Stimulated activated CD4-positive, alpha-beta T cell treated with anti-CD3 and anti-CD28 coated beads, Interleukin-15, amount 100 ng/mL, for 48 hours (primary cell): ENCODE measurements at places on chromosomes 12 and 14.

- DNase-seq: no peak
Observed at GRCh38 chr12:122022393-122023338, 982 bp downstream of the BCL7A start.

- DNase-seq: no peak
Observed at GRCh38 chr12:47954058-47954457, 9.3 kb upstream of the TMEM106C start.

- no peak for DNase-seq
Observed at GRCh38 chr12:50110127-50110761, 1.8 kb upstream of the COX14 start.

GRCh38 chr14:77343662-77344061 lies 22.8 kb downstream of the GSTZ1 start:
- DNase-seq: no peak

DNA sequence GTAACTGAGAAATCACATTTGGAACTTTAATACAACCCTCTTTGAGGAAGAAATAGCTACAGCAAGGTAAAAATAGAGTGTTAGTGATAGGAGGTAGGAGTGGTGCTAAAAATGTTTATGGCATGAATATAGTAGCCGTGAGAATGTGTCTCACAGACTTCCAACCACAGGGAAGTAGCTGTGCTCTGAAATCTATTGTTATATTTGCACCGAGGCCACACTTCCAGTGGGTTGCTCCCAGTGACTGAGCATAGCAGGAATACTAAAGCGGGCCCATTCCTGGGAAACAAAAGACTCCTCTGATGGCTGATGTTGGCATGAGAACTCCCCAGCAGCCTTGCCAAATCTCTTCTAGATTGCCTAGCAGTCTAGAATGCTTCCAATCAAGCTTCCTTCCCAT lies 174.1 kb upstream of the PLXNC1 start:
- no peak for DNase-seq

DNA sequence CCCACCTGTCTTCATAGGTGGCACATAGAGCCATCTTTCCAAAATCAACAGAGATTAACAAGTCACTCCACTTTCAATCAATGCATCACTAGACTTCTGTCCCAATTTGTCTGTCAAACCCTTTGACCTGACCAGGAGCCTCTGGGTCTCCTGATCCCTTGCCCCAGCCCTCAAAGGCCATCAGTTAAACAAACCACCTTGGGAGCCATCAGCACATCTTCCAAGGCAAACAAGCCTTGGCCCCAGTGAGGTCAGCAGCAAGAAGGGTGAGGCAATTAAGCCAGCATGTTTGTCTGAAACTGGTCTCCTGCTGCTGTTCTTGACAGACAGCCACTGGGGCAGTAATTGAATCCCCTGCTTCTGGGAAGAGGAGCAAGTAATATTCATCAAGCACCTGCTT lies 742.8 kb upstream of the TBX3 start:
- DNase-seq: no peak

GRCh38 chr14:52918486-52918885 lies 32.4 kb downstream of the FERMT2 start:
- no peak for DNase-seq

DNA sequence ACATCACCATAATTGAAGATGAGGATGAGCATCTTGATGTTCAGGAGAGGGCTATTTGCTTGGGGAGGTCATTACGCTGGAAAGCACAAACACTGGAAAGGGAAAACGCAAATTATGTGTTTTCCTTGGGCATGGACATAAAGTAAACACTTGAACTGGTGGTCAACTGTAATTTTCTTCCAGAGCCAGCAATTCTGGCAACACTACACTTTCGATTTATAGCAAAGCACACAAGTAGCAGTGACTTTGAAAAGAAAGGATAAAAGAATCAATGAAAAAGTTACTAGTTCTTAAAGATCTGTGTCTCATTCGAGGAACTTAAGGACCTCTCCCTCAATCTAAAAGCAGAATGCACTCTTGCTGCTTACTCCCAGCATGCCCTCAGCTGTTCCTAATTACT lies 2.2 kb downstream of the CLEC14A start:
- no peak for DNase-seq

DNA sequence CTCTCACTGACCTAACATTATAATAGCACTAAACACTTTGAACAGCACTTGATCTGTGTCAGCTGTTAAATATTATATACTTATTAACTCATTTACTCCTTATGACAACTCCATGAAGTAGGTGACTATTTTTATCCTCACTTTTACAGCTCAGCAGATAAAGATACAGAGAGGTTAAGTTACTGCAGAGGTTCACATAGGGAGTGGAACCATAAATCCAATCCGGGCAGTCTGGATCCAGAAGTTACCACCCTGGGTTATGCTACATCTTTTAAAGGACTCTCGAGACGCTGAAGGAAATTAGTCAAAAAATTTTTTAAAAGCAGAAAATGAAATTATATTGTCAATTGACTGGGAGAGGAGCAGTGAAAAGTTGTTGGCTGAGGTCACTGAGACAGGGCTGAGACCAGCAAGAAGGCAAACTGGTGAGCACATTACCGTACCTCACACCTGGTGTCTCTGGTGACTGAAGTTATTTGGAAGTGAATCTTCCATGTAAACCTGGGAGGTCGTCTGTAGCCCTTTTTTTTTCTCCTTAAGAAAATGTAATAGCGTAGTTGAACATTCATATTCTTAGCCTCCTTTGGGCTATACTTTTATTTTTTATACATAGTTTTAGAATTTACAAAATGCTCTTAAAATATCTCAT lies 1.2 kb upstream of the RIMKLB start:
- DNase-seq: no peak

DNA sequence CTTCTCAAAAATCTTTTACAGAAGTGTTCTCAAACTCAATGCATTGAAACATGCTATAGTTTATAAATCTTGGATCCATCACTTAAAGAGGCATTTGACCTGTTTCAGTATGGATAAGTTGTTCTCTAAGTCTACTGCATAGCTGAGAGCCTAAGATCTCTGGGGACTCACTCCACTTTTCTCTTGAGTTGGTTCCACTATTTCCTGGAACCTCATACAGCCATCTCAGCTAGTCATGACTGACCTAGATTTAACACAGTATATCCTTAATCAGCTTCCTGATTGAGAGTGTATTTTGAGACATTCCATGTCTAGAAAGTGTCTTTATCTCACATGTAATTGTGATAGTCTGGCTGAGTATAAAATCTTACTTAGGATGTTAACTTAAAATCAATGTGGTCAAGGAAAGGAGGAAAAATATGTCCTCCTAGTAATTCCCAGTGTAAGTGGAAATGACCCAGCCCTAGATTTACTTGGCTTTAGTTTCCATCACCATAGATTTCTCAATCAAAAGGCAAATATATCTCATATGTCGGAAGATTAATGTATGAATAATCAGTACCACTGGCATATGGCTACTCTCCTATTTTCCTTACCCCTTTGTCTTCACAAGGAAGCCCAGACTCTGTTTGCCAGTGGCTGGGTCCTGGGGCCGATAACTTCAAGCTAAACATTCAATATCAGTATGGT lies 61.9 kb downstream of the KICS2 start:
- DNase-seq: no peak

DNA sequence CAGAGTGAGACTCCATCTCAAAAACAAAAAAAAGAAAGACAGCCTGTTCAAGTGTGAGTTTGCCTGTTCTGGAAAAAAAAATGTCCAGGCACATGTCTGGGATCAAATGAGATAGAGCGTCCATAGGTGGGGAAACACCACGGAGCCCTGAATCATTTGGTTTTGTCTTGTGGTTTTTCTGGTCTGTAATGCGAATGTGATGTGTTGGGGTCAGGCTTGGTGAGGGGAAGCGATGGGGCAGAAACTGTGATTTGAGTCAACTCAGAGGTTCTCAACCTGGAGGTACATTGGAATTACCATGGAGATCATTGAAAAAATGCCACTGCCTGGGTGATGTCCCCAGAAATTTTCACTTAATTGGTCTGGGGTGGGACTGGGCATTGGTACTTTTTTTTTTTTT lies 183.9 kb upstream of the PWP1 start:
- no peak for DNase-seq

GRCh38 chr14:81476816-81477215 lies 56.8 kb downstream of the SEL1L start:
- DNase-seq: no peak

GRCh38 chr14:56585461-56586084 lies 6.0 kb downstream of the TMEM260 start:
- no peak for DNase-seq

DNA sequence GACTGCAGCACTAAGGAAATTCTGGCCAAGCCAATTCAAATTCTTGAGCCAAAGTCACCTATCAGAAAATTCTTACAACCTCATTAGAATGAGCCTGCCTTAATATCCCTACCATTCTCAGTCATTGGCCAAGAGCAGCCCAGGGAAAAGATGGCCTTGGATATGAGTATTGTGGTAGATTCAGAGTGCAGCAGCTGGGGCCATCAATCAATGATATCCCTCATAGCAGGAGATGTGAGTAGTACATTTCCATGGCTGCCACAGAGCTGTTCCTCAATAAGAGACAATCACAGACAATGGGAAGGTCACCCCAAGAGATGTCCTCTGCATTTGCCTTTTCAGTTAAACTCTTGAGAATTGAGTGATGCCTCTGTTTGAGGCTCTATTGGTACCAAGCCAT lies 161.6 kb downstream of the DYRK2 start:
- DNase-seq: no peak

DNA sequence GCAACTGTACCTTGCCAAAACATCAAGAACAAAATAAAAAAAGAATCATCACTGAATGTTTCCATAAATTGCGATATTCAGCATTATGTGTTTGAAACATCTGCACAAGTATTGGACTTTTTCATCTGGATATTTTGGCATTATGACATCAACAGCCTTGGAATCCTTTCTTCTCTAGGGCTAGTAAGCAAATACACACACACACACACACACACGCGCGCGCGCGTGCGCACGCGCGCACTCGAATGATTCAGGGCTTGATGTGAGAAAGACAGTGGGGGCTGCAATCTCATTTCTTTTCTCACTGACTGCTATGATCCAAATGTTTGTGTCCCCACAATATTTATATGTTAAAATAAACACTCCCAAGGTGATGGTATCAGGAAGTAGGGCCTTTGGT lies 90.0 kb upstream of the SLC38A4 start:
- no peak for DNase-seq

DNA sequence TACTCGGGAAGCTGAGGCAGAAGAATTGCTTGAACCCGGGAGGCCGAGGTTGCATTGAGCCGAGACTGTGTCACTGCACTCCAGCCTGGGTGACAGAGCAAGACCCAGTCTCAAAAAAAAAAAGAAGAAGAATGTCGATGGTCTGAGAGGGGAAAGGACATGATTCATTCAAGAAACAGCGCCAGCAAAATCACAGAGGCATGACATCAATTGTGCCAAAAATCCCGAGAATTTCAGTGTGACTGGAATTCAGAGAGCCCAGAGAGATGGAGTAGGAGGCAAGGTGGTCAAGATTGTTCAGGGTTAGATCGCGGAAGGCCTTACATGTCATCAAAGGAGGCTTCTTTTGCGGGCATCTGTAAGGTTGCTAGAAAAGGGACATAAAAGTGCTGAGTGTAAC lies 483.3 kb downstream of the VRK1 start:
- no peak for DNase-seq

- no peak for DNase-seq
Observed at GRCh38 chr14:34604995-34605394, 25.0 kb downstream of the SNX6 start.

DNA sequence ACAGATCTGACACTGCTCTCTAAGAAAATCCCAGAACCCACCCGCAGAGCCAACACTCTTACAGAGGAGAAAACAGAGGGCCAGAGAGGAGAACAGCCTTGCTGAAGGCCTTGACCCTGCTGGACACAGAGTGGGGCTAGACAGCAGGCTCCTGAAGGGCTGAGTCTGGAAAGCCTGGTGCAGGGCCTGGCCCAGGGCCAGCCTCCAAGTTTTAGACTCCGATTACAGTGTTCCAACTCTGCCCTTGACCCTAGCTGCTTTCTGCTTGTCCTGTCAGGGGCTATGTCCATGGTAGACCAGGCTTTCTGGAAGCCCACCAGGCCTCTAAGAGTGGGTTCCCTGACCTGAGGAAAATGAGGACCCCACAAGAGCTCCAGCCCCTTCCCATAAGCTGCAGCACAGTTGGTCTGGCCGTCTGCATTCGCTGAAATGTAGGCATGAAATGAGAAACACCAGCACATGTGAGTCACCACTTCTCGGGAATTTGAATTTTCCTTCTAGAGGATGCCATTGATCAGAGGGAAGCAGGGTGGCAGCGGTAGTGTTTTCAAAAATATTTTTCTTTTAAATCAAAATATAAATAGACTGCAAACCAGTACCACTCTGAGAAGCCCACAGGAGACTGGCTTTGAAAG lies 154.4 kb downstream of the CALM1 start:
- no peak for DNase-seq

DNA sequence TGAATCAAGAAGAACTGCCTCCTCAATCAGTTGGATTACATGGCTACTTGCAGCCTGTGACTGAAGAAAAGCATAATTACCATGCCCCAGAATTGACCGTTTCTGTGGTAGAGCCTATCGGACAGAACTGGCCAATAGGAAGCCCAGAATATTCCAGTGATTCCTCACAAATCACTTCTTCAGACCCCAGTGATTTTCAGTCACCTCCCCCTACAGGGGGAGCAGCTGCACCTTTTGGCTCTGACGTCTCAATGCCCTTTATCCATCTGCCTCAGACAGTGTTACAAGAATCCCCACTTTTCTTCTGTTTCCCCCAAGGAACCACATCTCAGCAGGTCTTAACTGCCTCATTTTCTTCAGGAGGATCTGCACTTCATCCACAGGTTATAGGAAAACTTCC lies 80.8 kb downstream of the RAD52 start:
- DNase-seq: no peak

DNA sequence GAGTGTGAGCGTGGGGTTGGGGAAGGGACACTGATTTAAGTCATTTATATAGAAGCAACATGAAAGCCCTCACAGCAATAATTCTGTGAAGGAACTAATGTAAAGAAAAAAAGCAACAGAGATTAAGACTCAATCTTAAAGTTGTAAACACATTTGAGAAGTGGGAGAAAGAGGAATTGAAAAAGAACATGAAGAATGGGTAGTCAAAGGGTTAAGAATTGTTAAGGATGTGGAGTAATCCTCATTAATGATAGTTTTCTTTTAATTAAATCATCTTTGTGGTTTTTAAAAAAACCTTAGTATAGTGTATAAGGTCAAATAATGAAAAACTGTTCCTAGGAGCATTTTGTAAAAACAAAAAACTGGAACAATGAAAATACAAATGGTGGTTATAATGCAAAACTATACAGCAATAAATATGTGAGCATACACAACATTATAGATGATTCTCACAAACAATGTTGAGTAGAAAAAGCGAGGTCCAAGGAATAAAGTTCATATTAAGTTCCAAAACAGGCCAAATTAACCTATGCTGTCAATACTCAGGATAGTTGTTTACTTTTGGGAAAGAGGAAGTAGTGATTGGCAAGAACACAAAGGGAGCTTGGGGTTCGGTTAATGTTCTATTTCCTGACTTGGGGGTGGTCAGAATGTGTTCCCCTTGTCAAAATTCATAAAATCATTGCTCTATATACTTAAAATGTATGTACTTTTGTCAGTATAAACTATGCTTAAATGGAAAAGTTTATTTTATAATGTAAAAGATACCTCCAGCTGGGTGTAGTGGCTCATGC lies 120.4 kb upstream of the ATF7IP start:
- DNase-seq: no peak
